ENCODE measurements at places on chromosomes 3 and 15.

DNA sequence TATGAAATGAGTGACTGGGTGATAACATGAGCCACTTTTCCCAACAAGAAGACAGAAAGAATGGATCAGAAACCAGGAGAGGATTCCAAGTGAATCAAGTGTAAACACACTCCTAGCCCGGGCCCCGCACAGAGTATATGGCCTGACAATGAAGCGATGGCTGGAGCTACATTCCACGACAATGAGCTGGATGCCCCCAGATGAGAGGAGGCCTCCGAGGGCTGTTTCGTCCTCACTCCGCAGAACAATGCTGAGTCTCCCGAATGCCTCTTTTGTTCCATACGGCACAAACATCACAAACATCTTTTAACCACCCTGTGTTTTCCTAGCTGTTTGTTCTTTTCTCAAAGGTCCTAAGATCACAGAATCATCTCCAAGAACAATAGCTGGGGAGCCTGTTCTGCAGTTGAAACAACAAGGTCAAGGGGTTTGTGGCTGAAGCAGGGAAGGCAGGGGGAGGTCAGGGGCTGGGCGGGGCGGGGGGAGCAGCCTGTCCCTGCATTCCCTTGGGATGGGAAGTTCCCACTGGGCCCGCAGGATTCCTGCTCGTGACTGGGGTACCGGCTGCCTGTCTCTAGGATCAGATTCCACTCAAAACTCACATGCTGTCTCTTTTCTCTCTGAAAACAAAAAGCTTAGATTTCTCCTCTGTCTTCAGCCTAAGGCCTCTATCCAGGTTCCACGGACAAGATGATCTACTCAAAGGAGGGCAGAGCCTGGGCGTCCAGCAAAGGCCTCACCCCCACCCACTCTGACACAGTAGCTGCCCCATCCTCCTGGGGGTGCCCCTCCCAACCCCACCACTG, 151.3 kb downstream of the XXYLT1 start:
- DNase-seq: no peak

DNA sequence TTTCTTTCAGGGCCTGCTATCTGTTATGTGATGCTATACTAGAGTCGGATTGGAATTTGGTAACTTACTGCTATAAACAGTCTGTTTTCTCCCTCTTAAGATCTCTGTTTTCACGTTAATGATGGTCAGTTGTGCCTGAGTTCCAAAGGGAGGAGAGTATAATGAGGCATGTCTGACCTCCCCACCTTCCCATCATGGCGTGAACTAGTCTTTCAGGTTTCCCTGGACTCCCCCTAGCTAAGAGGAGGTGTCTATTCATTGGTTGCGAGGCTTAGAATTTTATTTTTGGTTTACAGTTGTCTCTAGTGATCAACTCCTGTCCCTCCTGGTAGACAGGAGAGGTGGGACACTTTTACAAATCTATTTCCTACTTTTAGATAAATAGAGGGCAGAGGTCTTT, 27.8 kb upstream of the PXYLP1 start:
- DNase-seq: no peak

DNA sequence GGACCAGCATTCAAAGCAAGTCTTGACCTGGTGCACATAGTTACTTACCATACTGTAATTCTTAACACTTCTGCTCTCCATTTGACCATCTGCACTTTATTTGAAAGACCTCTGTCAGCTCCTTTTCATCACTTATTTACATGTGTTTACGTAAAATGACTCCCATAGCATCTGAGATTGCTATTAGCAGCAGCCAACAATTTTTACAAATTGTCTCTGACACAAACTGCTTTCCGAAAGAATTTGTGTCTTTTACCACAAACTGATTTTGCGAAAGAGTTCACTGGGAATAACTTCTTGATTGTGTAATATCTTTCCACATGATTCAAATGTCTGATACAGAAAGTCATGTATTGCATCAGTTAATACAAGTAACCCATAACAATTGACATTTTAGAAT, 144.1 kb upstream of the PEX5L start:
- DNase-seq: no peak

GRCh38 chr3:23740517-23740965, 65.2 kb upstream of the UBE2E1 start:
- peak; percentile 16 for DNase-seq

- no peak for DNase-seq
These were observed 11.0 kb downstream of the EXOG start for GRCh38 chr3:38507120-38507519.

DNA sequence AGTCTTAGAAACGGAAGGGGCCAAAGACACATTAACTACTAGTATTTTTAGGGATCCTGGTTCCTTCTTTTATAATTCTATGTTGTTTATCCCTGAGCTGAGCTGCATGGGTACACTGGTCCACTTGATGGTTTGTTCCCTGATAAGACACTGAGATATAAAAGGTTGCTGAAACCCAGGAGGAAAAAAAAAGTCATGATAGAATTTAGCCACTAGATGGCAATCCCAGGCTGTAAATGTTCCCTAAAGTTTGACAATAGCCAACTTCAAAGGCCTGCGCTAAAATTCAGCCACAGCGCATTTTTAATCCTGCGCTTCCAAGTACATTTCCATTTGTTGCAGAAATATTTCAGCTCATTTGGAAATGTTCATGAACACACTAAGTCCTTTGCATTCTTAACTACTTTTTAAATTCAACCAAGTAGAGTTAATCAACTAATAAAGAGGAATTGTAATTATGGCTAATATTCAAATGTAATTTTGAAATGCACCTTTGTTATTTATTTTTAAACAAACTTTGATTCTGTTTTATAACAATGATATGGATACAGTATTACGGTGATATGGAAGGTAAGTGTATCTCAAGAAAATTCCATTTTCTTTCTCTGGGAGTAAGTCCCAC, 249.3 kb upstream of the FEZF2 start:
- no peak for DNase-seq

DNA sequence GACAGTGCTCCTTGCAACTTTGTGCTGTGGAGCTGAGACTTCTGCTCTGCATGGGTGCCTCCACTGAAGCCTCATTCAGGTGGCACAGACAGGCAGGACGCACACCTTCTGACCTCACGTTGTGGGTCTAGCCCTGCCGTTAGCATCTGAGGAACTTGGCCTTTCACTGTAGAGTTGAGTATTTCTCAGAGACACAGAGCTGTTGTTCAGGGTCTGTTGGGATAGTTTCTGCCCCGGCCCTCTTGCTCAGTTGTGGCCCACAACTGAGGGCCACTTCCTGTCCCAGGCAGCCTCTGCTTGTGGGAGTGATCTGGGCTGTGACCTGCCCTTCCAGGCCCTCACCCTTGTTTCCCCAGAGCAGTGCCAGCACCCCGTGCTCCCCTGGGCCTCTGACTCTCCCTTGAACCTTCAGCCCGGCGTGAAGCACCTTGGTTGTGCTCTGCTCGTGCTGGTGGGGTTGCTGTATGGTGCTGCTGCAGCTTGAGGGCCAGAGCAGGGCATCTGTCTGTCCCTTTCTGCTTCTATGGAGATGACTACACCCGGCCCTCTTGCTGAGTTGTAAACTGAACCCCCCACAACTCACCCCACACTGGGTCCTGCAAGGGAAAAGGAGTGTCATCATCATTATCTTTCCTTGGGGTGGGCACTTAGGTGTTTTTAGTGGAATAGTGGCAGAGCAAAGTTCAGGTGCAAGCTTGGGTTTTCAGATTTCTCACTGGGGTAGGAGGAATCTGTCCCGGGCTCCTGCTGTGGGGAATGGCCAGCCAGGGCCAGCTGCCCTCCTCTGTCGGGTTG, 11.7 kb downstream of the BAHD1 start:
- no peak for DNase-seq

DNA sequence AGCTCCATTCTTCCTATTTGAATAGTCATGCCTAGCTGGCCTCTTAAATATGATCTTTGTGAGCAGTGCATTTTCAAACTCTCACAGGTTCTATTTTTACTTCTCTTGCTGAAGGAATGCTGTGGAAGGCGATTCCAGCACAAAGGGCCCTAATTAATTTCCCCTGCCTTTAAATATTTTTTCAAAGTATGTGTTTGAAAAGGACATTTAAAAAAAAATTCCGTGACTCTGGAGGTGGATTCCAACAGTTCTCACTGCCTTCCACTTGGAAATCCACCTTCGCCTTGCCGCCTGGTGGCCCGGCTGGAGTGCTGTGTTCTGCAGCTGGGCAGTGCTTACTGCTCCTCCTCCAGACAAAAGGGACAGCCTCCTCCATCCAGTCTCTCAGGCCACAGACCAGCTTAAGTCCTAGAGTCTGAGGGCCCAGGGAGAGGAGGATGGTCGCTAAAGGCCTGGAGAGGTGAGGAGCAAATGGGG, 61.5 kb upstream of the CORO2B start:
- DNase-seq: no peak

- DNase-seq: no peak
These were observed 223.8 kb downstream of the OPA1 start for GRCh38 chr3:193816656-193817311.

GRCh38 chr3:15040844-15041243, 24.3 kb downstream of the MRPS25 start:
- no peak for DNase-seq

DNA sequence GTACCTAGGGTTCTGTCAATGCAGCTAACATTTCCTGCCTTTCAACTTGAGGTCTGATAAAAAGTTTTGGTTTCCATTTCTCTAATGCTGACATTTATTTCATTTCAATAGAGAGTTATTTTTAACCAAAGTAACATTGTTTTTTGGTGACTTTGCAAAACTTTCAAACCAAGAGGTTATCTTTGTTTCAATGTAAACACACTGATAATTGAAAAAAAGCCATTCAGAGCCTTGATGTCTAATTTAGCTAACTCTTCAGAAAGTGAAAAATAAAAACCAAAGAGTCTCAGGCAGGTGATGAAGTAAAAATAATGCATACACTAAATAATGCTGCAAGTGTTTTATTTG, 9.6 kb upstream of the TIPARP start:
- no peak for DNase-seq

GRCh38 chr15:39052323-39052705, 487.7 kb upstream of the RASGRP1 start:
- DNase-seq: no peak

DNA sequence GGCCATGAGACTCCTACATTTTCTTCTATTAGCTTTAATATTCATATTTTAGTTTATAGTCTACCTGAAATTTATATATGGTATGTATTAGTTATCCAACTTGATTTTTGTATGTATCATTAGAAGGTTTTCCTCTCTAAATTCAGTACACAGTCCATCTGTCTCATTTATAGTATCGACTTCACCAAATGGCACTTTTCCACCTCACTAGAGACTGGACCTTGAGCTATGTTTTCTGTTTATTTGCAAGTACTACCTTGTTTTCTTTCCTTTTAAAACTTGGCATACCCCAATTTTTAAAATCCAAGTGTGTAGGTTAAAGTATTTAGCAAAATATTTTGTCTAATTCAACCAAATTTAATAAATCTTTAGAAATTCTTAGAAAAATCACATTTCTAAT, 1137.5 kb downstream of the NSUN3 start:
- DNase-seq: no peak

DNA sequence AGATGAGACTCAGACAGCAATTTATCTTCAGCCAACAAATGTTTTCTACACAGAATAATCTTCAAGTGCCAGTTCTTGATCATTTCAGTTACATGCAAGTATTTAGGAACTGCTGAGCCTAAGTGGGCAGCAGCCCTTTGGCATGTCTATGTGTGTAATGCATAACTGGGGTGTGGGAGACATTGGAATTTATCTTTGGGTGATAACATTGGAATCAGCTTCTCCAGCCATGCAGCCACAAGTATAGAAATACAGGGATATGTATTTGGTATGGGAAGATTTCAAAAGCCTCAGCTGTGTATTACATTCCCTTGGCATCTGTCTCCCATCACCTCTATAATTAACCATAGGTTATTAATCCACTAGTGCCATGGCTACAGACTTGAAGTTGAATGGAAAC, 63.4 kb upstream of the FOXP1 start:
- DNase-seq: no peak

DNA sequence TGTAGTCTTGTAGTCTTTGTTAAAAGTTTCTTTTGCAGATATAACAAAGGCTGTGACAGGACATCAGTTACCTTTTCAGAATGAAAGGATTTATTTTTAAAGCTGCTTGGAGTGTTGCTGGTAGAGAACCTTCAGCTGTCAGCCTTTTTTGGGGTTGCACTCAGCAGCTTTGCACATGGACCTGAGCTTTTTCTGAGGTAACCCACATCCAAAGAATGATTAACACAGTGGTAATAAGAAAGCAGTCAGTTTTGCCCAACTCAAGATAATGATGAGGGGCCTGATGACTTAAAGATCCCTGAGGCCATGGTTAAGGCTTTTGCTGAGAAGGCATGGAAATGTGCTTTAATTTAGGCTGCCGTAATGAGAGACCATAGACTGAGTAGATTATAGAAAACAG, 1042.7 kb downstream of the PLOD2 start:
- no peak for DNase-seq

DNA sequence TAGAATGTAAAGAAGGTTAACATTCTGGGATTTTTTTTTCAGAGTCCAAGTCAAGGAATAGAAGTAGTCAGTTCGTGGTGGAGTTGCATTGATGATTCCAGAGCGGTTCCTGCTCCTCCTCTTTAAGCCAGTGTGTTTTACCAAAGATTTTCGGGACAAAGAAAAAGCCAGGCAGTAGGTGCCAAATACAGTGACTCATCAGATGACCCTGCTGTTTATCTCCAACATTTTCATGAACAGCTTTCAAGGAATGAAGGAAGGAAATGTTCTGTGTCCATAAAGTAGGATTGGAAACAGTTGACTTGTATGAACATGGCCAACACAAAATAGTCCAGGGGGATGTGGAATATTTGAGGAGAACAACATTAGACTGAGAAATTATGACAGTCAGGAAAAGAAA, 142.4 kb upstream of the TMC3 start:
- DNase-seq: no peak

DNA sequence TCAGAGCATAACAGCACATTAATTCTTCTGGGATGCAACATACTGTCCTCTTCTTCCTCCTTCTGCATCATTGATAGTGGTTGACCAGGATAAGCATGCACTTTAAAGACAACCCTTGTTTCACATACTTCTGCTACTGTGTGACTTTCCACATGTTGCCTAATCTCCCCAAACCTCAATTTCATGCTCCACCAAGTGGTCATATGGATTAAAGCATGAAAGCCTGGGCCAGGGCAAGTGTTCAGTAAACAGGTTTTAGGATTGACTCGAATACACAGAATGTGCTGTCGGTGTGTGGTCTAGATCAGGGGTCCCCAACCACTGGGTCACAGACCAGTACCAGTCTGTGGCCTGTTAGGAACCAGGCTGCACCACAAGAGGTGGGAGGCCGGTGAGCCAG, 22.5 kb upstream of the BFSP2 start:
- DNase-seq: no peak

GRCh38 chr3:194592798-194593752, 40.1 kb downstream of the TMEM44 start:
- DNase-seq: no peak
